ENCODE measurements at places on chromosomes 1 and 21. TPM values are rescaled to one million over a fixed set of nuclear protein-coding genes. Genes with fewer than 3 reads are reported as not detected.

Gene UBQLN4
- 48.1 TPM for total RNA-seq

Gene IRF2BP2
- 109 TPM for total RNA-seq

DNA sequence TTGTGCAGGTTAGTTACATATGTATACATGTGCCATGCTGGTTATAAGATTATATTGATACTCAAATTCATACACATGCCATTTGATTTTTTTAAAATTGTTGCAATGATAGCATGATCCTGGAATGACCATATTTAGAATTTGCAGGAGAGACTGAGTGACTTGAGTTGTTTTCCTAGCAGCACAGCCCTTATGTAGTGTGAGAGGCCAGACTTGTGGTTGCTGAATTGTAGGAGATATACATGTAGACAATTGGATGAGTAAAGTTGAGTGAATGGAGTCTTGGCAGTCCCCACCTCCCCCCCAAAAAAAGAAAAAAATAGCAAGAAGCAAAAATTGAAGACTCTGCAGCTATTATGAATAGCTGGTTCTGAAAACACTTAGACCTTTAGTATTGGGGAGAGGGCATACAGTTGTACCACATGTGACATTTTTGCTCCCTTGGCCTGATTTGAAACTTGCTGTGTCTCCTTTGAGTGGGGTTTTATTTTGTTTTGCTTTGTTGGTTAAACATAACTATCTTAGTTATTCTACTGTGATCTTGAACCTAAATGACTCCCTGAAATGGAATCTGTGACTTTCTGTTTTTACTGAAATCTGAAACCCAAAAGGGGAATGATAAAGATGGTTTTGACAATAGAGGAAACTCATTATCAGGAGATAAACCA, 280.3 kb downstream of the HMCN1 start:
- peak; percentile 32 for DNase-seq

- DNase-seq = peak; percentile 30
These were observed 10.7 kb downstream of the PLA2G5 start for GRCh38 chr1:20080441-20081352.

DNA sequence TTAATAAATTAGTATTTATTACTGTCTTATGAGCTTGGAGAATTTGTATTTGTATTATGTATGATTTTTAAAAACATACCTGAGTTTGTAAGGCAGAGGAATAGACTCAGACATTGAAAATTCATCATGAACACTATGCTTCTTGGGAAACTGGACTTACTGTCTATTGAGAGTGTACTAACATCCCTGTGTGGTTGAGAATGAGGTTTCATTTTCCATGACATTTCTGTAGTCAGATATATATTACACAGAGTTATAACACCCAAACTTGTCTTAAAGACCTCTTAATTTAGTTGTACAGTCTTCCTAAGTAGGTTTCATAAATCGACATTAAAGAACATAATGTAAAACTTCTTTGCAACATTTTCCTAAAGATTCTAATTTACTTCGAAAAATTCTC, 30.0 kb downstream of the PPP2R5A start:
- no peak for DNase-seq

DNA sequence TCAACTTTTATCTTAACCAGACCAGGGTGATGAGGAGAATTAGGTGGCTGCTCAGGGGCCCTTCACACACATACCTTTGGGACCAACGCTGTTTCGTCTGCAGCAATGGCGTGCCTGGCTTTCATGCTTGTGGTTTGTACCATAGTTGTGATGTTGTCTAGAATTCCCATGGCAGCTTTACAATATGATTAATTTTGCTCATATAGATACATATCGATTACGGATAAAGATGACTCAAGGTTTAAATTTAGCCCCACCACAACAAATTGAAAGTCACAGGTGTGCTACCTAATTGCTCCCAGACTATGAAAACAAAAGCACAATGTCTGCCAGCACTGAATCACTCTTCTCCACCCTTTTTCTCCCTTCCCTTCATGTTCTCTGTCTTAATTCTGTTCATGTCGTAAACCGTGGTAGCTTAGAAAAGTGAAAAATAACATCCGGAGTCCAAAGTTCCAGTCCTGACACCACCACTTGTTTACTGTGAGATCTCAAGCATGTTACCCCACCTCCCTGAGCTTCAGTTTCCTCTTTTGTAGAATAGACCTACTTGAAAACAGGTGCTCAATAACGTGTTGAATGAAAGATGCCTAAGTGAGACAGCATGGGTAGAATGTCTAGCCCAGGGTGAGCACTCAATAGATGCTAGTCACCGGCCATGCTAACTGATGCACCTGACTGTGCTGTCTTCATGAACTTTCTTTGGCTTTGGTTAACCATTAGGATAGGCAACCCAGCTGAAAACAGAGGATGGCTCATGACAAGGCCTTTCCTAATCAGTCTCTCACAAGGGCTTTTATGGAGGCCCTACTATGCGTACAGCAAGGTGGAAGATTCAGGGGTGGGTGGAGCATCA, 22.1 kb upstream of the JUN start:
- DNase-seq = no peak

DNA sequence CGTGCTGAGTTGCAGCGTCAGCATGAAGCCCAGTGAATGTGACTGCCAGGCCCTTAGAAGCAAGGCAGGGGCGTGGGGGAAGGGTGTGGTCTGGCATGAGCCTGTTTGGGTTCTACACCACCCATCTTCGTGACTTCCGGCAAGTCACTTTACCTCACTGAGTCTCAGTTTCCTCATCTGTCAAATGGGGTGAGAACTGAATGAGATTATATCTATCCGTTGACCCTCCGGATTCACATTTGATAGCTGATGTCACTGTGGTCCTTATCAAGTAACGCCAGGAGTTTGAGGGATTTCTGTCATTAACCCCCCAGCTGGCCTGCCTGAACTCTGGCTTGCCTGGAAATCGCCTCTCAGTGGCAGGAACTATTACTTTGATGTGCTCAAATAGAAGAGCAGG, 15.6 kb downstream of the MRPL37 start:
- no peak for DNase-seq

GRCh38 chr1:184930645-184931044, 43.7 kb downstream of the NIBAN1 start:
- DNase-seq = no peak

DNA sequence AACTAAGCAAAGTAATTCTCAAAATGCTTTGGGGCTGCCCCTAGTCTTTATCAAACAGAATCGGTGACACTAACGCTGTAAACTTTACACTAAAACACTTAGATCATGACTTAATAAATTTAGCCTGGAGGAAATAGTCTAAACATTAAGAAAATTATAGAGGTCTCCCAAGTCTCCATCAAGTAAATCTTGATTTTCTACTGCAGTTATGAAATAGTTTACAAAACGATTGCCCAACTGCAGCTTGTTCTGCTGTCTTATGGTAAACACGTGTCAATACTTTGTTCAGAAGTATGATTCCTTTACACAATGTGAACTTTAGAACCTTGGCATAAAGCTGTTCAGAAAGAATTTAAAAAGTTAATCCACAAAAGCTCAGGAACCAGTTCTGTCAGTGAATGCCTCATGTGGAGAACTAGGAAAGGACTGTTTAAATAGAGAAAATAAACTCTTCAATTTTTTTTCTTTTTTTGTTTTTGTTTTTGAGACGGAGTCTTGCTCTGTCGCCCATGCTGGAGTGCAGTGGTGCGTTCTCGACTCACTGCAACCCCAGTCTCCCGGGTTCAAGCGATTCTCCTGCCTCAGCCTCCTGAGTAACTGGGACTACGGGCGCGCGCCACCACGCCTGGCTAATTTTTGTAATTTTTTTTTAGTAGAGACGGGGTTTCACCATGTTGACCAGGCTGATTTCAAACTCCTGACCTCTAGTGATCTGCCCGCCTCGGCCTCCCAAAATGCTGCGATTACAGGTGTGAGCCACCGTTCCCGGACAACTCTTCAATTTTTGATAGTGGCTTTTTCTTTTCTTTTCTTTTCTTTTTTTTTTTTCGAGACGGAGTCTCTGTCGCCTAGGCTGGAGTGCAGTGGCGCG, 1.6 kb downstream of the DDI2 start:
- DNase-seq = peak; percentile 39

Gene FCRL3
- not detected for total RNA-seq

DNA sequence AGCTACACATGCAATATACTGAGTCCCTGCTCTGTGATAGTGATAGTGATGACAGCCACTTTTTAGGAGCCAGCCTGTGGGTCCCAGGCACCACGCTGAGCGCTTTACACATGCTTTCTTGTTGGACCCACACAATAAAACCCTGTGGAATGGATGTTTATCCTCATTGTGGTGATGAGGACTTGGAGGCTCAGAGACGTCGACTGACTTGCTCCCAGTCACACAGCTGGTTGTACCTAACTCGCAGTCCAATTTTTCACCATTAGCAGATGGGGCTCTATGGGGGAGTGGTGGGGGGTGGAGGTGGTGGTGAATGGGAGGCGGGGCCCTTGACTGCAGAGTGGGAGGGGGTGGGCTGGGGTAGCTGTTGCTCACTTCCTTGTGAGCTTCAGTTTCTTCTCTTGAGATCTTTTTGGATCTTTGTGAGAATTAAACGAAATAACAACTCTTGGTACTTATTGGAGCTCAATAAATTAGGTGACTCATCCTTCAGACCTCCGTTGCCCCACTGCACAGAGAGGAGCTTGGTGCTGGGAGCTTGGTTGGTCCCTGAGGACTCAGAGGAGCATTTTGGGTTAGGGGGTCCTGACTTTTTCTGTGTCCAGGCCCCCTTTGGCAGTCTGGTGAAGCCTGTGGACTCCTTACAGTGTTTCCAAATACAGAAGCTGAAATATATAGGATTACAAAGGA, 61.8 kb upstream of the CD1D start:
- no peak for DNase-seq

Gene RTCA
- 46.6 TPM for total RNA-seq

- peak; percentile 6 for DNase-seq
These were observed 8.5 kb downstream of the C1orf141 start for GRCh38 chr1:67126111-67126746.

- DNase-seq = no peak
These were observed 475.0 kb downstream of the SMYD3 start for GRCh38 chr1:246032031-246032551.

Gene CCDC18
- total RNA-seq = 9.9 TPM

DNA sequence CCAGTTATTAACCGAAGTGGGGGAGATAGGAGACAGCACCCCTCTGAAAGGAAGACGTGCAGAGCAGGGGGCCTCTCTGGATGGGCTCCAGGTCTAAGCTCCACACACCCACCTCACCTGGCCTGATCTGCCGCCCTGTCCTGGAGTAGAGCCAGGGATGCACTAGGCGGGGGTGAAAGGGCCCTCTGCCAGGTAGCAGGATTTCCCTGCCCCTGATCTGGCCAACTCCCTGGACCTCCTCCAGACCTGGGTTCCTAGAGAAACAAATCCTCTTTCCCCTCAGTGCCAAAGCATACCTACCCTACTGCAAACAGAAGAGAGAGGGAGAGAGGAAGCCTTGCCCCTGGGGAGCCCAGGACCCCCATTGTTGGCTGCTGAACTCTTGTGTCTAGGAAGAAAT, 2.0 kb downstream of the CRABP2 start:
- DNase-seq = no peak

DNA sequence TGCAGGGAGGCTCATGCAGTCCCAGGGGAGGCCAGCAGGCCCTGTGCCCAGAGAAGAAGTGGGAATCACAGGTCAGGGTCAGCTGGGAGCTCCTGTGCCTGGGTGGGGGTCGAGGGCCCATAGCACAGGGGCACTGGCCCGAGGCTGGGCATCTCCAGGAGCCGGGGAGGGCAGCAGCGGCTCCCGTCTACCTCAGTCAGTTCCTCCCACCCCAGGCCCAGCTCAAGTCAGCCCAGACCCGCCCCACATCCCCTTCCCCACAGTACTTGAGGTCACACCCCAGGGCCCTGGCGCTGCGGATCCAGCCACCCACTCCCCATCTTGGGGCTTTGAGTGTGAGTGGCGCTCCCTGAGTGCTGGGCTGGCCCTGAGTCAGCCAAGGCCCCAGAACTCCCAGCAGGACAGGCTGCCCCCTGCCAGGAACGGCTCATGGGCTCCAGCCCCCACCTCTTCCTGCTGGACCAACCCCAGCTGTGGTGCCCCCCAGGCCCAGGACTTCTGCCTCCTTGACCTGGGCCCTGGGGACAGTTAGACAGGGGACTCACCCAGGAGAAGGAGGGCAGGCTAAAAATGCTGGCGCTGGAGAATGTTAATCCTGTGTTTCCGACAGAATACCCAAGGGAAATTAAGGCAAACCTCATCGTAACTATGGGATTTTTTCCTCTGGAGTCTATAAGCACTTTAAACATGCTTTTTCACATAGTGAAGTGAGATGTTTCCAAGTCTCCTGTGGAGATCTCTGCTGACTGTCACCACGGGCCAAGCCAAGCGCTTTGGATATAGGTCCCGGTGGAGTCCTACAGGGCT, 68.8 kb upstream of the COL6A1 start:
- DNase-seq = no peak

- no peak for DNase-seq
These were observed 76.5 kb downstream of the EPS15 start for GRCh38 chr1:51442616-51443015.

DNA sequence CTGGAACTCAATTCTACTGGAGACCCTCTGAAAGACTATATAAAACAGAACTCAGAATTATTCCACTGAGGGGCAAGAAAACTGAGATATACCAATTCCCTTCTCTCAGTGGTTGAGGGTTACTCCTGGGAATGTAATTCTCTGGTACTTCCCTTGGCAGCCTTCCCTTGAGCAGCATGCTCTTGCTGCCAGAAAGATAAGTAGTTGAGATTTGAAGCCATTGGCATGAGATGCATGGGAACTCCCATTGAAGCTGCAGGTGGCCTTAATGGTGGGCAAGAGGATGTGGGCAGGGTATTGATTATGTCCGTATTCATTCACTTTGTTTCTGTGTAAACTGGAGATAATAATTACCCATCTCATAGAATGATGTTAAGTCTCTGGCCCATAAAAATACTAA, 28.6 kb upstream of the C1orf185 start:
- no peak for DNase-seq

Gene ADAMTS4
- total RNA-seq = 13.6 TPM

GRCh38 chr1:178643831-178644230, 81.2 kb upstream of the RALGPS2 start:
- no peak for DNase-seq

Gene FMOD
- total RNA-seq = 0.11 TPM

DNA sequence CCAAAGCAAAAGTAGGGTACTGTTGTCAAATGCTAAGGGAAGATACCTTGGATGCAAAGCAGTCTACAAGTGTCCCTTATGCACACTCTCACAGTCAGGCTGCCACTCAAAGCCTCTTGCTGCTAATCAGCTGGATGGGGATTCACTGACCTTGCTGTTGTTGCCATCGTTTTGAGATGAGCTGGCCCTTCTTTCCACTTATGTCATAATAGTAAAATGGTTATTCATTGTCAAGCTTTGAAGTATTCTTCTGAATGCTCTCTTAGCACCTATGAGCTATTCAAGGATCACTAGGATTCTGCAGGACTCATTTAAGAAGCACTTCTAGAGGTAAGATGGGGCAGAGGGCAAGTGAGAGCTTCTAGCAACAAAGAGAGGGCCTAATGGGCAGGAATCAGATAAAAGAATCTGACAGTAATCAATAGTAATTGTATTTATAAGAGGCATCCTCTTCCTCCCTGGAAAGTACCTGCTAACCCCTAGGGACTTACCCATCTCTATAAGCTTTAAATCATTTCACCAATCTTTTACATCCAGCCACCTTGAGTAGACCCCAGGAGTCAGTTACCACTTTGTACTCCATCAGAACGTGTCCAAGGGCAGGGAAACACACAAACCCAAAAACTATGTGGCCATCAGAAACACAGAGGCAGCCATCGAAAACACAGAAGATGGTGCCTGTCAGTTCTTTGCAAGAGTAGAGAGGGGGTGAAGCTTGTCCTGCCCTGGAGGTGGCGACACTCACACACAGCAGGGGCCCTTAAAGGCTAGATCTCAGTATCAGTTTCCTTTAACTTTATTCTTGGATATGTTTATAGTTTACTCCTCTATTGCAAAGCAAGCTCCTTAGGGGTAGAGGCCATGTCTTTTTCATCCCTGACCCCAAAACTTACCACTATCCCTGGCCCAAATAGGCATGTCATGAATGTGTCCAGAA, 103.7 kb upstream of the NFIA start:
- DNase-seq = peak; percentile 69

Gene SLC1A7
- not detected for total RNA-seq

All from endothelial cell of umbilical vein (primary cell).